NCI-H187 treated with DMSO at 0.1 percent for 48 hours (cell line): ENCODE measurements at places on chromosomes 6 and 20.

DNA sequence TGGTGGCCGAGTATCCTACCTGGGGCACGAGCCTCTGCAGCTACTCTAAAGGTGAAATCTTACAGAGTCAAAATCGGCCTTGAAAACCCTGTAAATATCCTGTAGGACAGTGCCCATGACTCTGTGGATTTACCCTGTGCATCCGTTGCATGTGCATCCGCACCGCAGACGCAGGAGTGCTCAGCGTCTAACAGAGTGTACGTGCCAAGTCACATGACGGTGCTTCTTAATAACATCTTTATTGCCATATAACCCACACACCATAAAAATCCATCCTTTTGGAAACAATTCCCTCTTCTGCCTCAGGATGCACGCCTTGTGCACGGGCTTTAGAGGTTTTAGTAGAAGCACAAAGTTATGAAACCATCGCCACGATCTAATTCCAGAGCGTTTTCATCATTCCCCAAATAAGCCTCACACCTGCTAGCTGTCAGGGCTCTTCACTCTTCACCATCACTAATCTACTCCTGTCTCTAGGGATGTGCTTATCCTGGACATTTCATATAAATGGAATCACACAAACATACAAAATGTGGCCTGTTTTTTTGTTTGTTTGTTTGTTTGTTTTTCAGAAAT, 384.5 kb upstream of the SULF2 start:
- no peak for DNase-seq

DNA sequence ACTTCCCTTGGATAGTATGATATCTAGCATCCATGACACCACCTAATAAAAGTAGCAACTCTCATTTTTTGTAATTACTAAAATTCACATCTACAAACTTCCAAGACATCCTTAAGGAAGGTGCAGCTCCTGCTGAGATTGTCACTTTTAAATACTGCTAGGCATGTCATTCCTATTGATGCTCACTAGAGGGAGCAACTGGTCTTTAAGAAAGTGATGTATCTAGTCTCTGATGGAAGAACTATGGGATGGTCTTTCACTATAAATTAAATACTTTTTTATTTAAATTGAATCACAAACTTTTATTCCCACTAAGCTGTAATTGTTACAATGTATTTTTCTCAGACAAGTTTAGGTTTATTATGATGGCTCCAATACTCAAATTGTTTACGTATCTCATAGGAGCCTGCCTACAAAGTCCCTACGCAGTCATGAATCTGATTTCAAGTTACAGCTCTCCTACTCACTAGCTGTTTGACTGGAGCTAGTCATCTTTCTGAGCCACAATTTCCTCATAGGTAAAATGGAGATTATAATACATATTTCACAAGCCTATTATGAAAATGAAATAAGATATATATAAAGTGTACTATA, 8.1 kb upstream of the TSPYL1 start:
- no peak for DNase-seq

DNA sequence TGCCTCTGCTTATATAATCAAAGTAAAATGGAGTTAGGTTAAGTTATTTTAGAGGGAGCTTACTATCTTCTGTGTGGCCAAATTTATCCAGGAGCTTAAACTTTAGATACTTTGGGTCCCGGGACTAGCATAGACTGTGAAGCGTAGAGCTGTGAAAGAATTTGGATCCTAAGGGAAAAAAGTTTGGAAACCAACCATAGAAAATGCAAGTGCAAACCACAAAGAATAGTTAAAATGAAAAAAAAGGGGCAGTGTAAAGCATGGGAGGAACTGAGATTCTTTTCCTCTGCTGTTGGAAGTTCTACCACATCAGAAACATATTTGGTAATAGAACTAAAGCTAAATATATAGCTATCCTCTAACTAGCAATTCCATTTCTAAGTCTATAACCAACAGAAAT, 232.2 kb upstream of the FLRT3 start:
- no peak for DNase-seq

GRCh38 chr6:108097882-108098281, 23.3 kb upstream of the OSTM1 start:
- no peak for DNase-seq

- DNase-seq: no peak
Measured at GRCh38 chr20:37598100-37598543, 70.4 kb upstream of the BLCAP start.

DNA sequence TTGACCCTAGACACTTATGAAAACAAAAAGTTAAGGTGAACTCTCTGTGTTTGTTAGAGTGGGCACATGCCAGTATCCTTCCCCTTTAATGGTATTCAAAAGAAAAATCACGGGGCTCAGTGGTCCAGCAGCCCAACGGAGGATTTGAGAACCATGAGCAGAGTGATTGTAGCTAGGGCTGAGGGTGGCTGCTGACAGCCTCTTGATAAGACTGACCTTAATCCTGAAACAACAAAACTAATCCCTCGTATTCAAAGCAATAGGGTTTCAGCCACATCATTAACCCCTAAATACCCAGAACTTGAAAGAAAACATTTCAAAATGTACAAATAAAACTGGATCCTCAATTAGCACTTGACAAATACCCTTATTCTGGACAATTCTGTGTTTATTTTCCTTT, 95.1 kb downstream of the SNAP25 start:
- no peak for DNase-seq

- DNase-seq: no peak
Measured at GRCh38 chr6:130931683-130932082, 104.5 kb downstream of the SMLR1 start.

DNA sequence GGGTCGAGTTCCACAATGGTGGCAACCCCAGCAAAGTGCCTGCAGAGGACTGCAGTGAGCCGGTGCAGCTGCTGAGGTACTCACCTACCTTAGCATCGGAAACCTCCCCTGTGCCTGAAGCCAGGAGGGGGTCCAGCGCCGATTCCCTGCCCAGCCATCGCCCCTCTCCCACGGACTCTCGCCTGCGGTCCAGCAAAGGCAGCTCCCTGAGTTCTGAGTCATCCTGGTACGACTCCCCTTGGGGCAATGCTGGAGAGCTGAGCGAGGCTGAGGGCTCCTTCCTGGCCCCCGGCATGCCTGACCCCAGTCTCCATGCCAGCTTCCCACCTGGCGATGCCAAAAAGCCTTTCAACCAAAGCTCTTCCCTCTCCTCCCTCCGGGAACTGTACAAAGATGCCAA, 134.1 kb upstream of the CLDN20 start:
- DNase-seq: no peak

DNA sequence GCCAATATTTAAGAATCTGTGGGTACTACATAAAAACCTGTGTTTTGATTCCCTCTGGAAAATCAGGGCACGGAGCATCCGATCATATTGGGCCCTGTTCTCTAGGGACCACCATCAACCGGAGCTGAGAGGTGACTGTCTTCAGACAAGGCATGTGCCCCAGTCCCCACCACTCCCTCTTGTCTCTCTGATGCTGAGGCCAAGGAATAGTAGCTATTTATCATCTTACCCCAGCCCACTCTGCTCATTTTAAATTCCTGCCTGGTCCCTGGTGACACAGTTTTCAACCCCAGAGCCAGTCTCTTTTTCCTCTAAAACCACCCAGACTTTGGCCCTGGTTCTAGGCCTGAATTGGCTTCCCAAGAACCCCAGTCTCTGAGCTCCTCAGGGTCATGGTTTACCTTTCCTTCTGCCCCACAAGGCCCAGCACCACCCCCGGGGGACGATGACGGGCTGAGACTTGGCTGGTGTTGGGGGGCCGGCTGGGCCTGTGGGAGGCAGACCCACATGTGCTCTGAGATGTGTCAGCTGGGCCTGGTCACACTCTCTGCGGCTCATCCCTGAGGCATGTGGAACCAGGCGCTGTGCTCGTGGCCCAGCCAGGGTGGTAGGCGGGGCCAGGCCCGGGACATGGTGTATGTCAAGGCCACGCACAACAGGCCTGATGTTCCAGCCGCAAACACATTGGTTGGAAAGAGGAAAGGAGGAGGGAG, 114.4 kb downstream of the CEBPB start:
- no peak for DNase-seq

DNA sequence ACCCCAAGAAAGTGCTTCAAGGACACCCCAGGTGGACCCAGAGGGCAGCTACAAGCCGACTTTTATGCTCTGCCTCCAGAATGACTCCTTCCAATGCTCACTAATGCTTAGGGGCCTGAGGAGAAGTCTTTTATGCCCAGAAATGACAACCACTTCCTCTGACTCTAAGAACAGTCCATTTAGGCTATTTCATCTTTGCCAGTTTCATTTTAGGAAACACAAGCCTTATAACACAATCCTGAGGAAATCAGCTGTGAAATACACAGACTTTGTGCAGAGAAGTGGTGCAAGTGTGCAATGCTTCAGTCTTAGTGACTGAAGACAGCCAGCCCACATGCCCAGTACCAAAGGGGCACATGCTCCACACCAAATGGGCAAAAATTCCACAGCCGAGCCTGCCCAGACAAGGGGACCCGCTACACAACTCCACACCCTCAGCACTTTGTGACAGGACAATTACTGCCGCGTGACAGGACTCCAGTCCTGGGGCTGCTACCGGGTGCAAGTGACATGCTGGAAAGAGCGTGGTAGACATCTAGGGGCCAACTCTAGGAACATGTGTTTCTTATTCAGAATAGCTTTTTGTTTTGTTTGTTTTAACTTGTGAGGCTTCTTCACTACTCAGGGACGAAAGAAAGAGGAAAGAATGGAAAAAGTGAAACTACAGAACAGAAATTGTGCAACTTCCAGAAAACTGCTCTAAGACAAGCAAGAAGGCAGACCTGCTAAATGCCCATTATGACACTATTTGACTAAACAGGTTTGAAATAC, 28.2 kb upstream of the PLAGL1 start:
- DNase-seq: no peak

DNA sequence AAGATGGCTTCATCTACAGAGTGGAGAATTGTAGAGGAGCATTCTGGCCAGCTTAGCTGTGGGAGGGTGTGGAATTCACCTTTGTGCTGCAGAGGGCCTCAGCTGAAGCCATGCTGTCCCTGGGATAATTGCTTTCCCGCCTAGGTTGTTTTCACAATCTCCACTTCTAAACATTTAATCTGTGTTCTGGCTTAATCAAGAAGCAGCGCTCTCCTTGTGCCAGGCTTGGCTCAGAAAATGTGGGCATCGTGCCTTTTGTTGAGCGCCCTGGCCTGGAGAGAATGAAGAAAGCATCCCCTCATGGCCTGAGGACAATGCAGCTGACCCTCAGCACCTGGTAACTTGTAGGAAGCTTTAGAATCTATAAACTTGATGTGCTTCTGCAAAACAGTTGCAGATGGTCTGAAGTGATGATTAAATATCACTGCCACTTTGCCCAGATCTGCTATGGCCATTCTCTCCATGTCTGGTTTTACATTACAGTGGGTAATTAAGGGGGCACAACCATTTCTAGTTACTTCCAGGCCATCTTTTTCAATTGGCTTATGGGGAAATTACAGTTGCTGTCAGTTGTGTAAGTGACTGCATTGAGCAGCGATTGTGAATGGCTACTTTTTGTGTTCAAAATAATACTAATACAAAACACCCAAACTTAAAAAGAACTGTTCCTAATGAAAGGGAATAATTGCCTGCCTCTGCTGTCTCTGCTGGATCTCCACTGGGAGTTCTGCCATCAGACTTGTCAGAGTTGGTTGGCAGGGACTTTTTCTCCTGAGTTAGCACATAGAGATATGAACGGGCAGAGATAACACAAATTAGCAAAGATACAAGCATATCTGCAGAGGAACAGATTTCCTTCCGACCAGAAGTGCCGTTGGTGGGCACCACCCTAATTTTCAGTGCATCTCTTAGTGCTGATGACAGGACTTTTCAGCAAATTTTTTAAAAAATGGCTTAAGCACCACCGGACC, 18.4 kb downstream of the CTNNBL1 start:
- no peak for DNase-seq

- no peak for DNase-seq
Measured at GRCh38 chr6:45712076-45712475, 303.6 kb downstream of the CLIC5 start.

DNA sequence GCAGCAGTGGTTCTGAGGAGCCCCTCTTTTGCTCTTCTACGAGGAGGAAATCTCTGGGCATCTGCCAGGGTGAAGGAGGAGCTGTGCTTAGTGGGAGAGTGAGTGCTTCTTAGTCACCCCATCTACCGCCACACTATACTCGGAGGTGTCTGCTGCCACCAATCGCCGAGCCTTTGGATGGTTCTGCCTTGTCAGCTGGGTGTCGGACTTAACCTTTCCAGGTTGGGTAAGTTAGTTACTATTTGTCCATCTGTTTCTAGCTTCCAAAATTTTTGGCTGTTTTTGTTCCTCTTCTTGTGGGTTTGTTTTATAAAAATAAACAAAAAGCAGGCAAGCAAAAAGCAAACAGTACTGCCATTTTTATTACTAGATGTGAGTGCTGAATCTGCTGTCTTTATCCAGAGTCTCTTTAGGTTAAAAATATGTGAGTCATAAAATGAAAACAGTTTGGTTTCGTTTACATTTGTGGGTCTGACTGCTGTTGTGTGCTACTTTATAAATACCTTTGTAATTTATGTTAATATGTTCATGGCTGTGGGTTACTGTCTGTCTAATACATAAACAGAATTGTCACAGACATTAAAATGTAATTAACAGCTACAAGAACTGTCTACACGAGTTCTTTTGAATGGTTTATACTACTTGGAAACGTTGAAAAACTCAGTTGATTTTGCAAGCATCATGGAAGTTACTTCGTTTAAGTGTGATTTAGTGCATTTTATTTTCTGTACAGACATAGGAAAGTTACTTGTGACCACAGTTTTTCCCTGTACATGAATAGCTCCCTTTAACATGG, 89.2 kb downstream of the ARID1B start:
- DNase-seq: no peak

- no peak for DNase-seq
Measured at GRCh38 chr6:168953461-168953860, 300.2 kb downstream of the THBS2 start.

- DNase-seq: no peak
Measured at GRCh38 chr20:48805716-48806115, 22.1 kb downstream of the PREX1 start.

DNA sequence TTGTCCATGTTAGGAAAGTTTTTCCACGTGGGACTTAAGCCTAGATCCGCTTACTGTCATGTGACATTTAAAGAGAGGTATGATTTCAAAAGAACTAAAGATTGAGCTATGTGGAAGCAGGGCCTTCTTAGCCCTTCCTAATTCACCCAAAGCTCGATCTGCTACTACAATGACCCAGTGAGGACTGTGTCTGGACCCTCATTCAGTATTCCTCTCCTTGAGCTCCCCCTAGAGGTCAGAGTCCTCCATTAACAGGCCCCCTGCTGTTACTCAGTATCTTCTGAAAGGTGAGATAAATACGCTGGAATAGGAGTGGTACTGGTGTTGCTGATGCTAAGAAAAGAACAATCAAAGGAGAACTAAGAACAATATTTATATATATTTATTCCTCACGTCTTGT, 414.0 kb downstream of the GJA1 start:
- DNase-seq: no peak

GRCh38 chr6:158737082-158737709, 82.0 kb downstream of the EZR start:
- DNase-seq: no peak

DNA sequence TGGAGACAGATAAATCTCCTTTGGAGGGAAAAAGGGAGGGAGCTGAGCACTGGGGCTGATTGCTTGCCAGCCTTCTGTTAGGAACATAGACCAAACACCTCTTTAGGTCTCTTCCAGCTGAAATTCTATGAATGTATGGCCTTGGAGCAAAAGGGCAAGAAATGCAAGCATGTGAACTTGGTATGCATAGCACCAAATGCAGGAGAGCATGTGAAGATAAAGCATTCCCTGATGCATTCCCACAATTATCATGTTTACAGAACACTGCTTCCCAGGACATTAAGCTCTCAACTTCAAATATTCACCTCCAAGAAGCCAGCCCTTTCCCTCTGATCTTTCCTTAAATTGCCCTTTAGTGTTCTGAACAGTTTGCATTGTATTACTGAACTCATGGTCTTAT, 15.6 kb downstream of the RIPOR2 start:
- no peak for DNase-seq
